ENCODE measurements at places on chromosomes 2 and 18.
A peak's percentile ranks its signal among the peaks of the same experiment; 100 is the strongest.

GRCh38 chr2:236169151-236169721 is 1.1 kb upstream of the GBX2 start:
- no peak for DNase-seq

DNA sequence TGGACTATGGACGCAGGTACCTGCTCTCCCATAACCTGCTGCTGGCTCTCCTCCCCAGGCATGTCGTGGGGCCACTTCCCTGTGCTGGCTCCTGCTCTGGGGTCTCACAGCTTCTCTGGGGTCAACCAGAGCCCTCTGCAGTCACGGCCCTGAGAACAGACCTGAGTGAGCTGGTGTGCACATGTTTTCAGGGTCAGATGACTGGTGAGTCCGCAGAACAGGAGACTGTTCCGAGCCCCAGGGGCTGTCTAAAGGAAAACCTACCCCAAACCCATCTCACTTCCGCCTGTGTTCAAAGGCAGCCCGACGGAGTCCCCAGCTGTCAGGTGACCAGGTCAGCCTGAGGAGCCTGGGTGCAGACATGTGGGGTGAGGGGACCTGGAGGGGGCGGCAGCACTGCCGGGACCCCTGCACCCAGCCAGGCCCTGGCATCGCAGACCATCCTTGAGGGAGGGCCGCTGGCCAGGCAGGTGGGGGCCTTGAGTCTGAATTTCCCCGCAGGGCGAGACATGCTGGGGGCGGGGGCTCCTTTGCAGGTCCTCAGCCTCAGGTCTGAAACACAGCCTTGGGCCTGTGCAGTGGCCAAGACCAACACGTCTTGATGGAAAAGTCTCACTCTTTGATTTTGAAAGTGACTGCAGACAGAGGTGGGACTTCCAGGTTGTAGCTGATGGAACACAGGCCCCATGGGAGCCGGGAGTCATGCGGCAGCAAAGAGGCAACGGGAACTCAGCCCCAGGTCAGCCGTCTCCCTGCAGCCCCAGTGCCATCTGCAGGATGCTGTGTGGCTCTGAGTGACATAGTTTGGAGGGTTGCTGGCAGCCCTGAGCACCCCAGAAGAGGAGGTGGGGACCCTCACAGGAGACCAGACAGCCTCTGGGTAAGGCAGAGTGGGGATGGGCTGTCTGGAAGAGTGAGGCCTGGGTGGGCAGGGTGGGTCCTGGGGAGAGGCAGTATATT is 65.3 kb downstream of the TWIST2 start:
- no peak for DNase-seq

- peak; percentile 21 for DNase-seq
Observed at GRCh38 chr2:205675861-205676516, 6.3 kb upstream of the NRP2 start.

DNA sequence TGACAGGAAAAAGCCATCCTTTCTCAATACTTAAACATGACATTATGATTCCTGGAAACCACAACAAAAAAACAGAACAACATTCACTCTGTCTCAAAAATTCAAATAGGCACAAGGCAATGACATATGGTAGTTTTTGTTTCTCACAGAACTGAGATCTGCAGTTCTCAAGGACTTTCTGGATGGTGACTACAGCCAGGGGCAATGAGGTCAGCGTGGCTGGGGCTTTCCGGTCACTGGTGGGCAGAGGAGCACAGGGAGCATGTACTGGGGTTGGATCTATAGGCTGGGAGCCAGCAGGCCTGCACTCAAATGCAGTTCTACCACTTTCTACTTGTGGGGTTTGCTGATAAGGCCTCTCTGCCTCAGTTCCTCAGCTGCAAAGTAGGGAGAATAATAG is 72.0 kb downstream of the CTAGE1 start:
- no peak for DNase-seq

DNA sequence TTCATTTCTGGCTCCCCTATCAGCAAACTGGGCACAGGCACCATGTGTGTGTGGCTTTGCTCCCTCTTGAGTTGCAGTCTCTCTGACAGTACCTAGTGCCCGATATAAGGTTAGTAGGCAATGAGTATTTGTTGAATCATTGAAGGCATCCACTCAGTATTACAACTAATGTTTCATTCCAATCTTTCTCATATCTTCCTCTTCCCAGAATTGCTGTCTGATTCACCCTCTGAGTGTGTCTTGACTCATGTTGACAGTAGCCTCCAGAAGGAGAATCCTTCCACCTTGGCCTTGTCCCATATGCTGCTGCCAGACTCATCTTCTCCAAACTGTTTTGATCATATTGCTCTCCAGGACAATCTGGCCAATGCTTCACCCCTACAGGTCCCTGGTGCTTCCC is 202.5 kb downstream of the LRRTM1 start:
- no peak for DNase-seq

- DNase-seq: no peak
Observed at GRCh38 chr2:211437396-211437795, 881.0 kb downstream of the CPS1 start.

- DNase-seq: peak; percentile 66
Observed at GRCh38 chr18:23259701-23260681, 124.7 kb downstream of the CABLES1 start.

All from NCI-H2107 (cell line).